CD4-positive, alpha-beta T cell treated with Interleukin-17A for 1 hour (primary cell): ENCODE measurements at places on chromosomes 1 and 21.

GRCh38 chr1:156262461-156263287, 14.8 kb upstream of the PAQR6 start:
- no peak for DNase-seq

DNA sequence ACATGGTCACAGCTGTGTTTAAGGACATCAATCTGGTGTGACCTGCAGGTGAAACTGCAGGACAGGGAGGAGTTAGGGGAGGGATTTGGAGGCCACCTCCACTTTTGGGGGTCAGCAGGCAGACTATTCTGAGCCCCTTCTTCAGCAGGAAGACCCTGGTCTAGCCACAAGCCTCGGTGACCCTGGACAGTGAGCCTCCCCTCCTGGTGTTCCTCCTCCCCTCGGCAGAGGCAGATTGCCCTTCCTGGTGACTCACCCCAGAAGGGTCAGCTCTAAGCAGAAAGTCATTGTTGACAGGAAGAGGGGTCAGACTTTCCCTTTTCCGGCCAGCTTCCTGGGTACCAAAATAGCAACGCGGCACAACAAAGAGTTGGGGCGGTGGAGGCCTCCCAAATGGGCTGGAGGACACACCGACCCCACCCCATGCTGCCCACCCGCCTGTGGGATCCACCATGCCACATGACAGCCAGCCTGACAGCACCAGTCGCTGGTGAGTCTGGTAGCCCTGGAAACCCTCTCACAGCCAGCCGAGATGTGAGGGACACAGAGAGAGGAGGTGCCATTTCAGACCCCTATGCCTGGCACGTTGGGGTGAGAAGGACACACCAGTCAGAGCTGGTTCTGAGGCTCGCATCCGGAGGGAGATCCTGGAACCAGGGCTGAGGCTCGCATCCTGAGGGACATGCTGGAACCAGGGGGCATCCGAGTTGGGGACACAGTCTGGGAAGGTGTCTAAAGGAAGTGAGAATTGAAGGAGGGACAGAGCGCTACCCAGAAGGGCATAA, 14.7 kb upstream of the CSF1 start:
- peak; percentile 25 for DNase-seq

- DNase-seq = no peak
Observed at GRCh38 chr1:56200442-56200841, 378.9 kb downstream of the PLPP3 start.

DNA sequence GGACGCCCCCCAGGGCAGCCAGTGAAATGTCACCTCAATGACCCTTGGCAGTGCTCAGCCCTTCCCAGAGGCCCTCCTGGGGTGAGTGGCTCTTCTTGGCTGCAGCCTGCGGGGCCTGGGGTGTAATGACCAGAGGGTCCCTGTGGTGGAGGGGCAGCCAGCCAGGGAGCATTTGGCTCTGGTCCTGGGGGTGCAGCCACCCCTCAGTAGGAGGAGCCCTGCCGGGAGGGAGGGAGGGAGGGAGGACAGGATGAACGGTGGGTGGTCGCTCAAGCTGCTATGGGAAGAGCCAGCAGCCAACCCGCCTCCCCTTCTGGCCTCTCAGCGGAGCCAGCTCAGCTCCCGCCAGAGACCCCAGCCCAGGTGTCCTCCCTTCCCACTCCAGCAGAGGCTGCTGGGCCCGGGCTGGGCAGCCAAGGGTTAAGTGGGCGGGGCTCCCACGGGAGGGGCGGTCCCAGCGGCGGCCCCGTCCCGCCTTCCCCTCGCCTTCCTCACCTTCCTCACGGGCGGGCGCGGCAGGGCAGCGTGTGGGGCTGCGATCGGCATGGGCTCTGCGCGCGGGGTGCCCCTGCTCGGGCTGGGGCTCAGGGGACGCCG, 9.0 kb upstream of the PLCH2 start:
- DNase-seq = peak; percentile 20
